Stimulated activated CD4-positive, alpha-beta T cell treated with anti-CD3 and anti-CD28 coated beads, Interleukin-1b, Interleukin-23, amount 100 ng/mL, for 24 hours (primary cell): ENCODE measurements at places on chromosomes 16 and 17.

GRCh38 chr16:3358871-3359270 is 3.2 kb downstream of the OR2C1 start:
- DNase-seq, result no peak

- DNase-seq, result no peak
Observed at GRCh38 chr16:28042811-28043210, 20.7 kb downstream of the GSG1L start.

DNA sequence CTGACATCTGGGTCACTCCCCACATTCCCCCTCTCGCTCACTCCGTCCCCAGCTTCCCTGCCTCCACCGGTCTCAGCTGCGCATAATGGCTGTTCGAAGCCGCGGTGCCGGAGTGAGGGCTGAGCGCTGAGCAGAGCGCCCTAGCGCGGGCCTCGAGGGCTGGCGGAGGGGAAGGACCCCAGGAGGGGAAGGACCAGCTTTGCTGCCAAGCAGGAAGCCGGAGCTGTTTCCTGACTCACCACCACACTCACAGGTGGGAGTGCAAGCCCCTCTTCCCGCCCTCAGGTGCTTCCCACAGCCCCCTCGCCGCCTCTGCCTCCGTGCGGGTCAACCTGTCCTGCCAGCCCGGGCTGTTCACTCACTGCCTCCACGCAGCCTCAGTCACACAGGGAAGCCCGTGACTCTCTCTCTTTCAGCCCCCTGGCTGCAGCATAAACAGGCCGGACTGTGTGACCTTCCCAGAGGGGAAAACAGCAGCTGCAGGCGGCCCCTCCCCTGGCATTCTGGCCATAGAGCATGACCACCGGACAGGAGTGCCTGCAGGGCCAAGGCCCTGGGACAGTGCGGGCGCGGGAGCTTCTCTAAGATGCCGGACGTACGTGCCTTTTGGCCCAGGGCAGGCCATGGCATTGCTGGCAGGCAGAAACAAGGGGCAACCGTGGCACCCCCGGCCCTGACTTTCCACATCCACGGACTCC is 23.7 kb downstream of the SLC43A2 start:
- DNase-seq, result no peak

GRCh38 chr17:36807496-36808179 is 129.6 kb upstream of the LHX1 start:
- DNase-seq, result no peak

- DNase-seq, result no peak
Observed at GRCh38 chr17:21679256-21680146, 12.8 kb upstream of the KCNJ18 start.

- no peak for DNase-seq
Observed at GRCh38 chr17:46810837-46811236, 7.7 kb downstream of the WNT3 start.

DNA sequence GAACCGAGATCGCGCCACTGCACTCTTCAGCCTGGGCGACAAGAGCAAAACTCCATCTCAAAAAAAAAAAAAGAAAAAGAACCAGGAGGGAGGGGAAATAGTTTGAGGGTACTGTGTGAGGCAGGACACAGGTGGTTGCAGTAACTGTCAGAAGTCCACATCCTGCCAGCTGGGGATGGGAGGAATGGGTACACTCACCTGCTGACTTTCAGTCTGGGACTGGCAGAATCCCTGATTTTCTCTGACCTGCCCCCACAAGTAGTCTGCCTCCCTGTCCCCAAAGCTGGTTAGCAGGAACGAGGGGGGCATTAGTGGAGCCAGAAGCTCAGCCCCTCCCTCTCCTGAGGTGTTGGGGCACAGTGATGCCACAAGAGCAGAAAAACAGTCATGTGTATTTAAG is 7.1 kb upstream of the ARL5C start:
- DNase-seq, result no peak

GRCh38 chr17:15290605-15291004 is 25.5 kb upstream of the PMP22 start:
- no peak for DNase-seq

GRCh38 chr16:11010575-11011221 is 66.3 kb downstream of the CLEC16A start:
- no peak for DNase-seq

GRCh38 chr16:28494121-28494851 is at the start of gene APOBR:
APOBR (plus strand) TSS chr16:28494643; CDS start chr16:28494682, 39 bp downstream.
- peak; percentile 64 for DNase-seq

GRCh38 chr17:19333736-19334290 is 28.7 kb downstream of the B9D1 start:
- no peak for DNase-seq

GRCh38 chr16:88725609-88726407 is 19.5 kb downstream of the CTU2 start:
- no peak for DNase-seq

- peak; percentile 77 for DNase-seq
Observed at GRCh38 chr17:73311781-73312641, at the start of gene CDC42EP4. CDC42EP4 (minus strand) TSS chr17:73312001; CDS start chr17:73286500, 25,501 bp downstream.

GRCh38 chr17:48873209-48873608 is 19.4 kb upstream of the ATP5MC1 start:
- no peak for DNase-seq

DNA sequence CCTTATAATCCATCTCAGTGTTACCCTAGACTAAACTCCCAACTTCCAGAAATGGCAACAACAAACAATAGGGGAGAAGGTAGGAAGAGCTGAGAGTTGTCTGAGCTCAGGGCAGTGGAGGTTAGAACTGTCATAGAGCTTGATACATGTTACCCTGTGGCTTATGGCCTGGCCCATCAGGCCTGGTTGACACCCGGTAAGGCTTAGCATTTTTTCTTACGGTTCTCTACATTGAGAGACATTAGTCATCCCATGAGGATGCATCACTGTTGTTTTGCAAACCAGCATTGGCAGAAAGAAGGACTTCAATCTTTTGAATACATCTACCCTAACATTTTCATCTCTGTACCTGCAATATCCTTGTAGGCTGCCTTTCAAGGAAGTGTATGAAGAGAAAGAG is 226.6 kb downstream of the PHKB start:
- DNase-seq, result no peak

DNA sequence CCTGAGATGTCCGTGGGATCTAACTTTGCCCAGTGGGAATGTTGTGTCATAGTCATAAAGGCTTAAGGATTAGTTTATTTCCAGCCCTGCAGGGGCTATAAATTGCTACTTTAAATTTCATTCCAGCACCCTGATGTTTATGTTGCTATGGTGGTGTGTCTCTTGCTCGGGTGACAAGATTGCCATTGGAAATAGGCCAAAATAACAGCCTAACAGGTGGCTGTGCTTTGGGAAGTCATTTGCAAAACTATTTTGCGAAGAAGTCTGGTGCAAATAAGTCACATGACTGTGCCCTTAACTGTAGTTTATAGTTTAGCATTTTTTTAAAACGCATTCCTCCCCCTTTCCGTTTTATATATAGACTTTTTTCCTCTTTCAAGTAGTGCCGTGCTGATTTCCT is 23.1 kb downstream of the PITPNC1 start:
- DNase-seq, result no peak

DNA sequence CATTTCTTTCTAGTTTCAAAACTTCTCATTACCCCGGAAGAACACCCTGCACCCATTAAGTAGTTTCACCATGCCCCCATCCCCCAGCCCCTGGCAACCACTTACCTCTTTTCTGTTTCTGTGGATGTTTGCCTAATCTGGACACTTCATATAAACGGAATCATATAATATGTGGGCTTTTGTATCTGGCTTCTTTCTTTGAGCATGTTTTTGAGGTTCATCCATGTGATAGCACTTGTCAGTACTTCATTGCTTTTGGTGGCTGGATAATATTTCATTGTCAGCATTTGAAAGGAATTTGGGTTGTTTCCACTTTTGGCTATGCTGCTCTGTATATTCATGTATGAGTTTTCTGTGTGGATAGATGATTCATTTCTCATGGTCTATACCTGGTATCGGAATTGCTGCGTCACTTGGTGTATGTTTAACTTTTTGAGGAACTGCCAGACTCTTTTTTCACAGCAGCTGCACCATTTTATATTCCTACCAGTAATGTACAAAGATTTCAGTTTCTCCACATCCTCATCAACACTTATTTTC is 30.0 kb upstream of the SLC5A10 start:
- DNase-seq, result peak; percentile 15

DNA sequence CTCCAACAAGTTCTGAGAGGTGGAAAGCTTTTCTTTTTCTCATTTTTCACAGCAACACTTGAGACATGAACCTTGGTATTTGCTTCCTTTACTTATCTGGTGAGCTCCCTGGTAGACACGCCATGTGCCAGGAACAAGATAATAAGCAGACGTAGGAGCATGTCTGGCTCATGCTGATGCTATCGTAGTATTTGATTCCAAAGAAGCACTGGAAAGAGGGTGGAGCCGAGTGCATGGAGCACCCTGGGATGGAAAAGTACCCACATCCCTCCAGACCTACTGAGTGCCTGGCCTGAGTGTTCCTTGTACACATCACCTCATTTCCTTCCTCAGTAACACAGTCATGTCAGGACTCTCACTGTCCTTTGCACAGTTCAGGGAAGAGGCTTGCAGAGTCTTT is 231.0 kb downstream of the CBLN1 start:
- no peak for DNase-seq

DNA sequence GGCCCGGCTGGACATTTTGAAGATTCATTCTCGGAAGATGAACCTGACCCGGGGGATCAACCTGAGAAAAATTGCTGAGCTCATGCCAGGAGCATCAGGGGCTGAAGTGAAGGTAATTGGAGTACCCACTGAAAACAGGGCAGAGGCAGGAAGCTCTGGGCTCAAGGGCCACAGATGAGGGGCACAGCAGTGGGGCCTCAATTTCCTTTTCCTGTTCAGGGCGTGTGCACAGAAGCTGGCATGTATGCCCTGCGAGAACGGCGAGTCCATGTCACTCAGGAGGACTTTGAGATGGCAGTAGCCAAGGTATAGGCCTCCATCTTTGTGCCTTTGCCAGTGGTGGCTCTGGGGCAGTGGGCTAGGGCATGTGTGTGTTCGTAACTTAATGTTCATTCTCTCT is 4.0 kb upstream of the FTSJ3 start:
- no peak for DNase-seq

DNA sequence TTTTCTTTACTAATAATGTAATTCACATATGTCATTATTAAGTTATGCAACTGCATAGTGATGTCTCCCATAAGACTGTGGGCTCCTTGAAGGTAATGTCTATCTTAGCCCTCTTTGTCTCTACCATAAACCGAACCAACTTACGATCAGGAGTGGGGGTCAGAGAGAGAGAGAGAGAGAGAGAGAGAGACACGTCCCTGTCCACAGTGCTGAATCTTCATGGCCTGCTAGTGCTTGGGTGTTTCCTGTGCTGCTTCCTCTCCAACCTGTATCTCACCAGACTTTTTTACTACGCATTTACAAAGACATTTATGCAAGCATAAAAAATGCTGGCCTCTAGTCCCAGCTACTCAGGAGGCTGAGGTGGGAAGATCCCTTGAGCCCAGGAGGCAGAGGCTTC is 52.2 kb upstream of the HAPSTR1 start:
- DNase-seq, result no peak

GRCh38 chr16:79601092-79601930 is 774 bp upstream of the MAF start:
- DNase-seq, result no peak

DNA sequence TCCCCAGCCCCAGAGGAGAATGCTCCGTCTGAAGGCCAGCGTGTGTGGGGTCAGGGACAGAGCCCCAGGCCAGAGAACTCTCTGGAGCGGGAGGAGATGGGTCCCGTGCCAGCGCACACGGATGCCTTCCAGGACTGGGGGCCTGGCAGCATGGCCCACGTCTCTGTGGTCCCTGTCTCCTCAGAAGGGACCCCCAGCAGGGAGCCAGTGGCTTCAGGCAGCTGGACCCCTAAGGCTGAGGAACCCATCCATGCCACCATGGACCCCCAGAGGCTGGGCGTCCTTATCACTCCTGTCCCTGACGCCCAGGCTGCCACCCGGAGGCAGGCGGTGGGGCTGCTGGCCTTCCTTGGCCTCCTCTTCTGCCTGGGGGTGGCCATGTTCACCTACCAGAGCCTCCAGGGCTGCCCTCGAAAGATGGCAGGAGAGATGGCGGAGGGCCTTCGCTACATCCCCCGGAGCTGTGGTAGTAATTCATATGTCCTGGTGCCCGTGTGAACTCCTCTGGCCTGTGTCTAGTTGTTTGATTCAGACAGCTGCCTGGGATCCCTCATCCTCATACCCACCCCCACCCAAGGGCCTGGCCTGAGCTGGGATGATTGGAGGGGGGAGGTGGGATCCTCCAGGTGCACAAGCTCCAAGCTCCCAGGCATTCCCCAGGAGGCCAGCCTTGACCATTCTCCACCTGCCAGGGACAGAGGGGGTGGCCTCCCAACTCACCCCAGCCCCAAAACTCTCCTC is 10.4 kb downstream of the CX3CL1 start:
- no peak for DNase-seq

DNA sequence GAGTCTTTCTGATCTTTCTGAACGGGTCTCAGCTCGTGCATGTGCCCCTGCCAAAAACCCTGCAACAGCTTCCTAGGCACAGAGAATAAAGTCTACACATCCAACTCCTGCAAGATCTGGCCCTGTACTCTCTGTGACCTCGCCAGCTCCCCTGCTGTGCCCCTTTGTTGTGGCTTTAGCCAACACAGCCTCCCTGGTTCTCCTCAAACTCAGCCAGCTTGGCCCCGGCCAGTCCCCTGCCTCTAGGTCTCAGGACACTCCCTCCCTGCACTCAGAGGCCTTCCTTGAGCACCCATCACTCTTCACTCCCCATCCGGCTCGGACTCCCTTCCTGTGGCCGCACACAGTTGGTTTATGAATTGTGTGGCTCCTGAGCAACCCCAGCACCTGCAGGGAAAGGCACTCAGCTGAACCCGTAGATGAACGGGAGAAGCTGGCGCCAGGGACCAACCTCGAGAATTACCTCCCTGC is 1.4 kb downstream of the CEP131 start:
- DNase-seq, result no peak

GRCh38 chr17:80294210-80294609 is 33.6 kb downstream of the RNF213 start:
- DNase-seq, result no peak

DNA sequence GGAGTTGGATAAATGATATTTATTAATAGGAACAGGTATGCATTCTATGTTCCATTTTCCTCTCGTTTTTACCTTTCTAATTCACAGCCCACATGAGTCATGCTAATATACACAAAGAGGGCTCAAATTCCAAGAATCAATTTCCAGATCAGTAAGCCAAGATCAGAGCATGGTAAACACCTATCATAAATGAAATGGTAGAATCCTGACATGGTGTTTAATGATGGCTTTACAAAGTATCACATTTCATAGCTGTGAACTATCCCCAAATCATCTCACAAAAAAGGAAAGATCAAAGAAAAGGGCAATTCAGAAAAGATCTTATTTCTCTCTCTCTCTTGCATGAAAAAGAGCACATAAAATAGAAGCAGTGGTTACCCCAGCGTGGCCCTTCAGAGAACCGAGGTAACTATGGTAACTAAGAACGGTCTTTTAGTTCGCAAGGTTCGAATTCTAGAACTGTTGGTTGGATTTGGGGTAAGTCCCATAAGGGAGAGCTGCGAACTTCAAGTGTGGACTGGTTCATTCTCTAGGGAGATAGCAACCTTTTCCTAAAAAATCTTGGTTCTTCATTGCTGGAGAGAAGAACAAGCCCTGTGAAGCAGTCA is 73.0 kb downstream of the MARCHF10 start:
- DNase-seq, result no peak
